ENCODE measurements at places on chromosomes 4 and X.
A peak's percentile ranks its signal among the peaks of the same experiment; 100 is the strongest.

GRCh38 chr4:114423582-114423981 is 175.0 kb upstream of the UGT8 start:
- DNase-seq, result no peak

GRCh38 chr4:175309041-175309440 is 390.9 kb downstream of the ADAM29 start:
- no peak for DNase-seq

DNA sequence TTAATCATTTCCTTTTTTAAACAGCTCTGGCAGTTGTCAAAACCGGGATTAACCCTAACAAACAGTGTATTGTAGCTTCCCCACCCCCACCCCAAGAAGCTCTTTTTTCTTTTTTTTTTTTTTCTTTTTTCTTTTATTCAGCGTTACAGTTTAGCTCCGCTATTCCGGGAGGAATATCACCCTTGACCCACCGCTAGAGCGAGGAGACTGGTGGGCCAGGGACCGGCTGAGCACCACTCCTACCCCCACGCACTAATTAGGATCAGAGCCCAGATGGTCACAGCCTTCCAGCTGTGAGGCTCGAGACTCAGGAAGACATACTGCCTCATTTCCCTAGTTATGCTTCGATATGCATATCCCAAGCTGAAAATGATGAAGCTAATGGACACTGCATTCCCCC is 2.0 kb downstream of the PARM1 start:
- DNase-seq, result no peak

- no peak for DNase-seq
These were observed 15.3 kb upstream of the HPRT1 start for GRCh38 chrX:134444681-134445080.

- DNase-seq, result no peak
These were observed 89.7 kb downstream of the ARHGAP10 start for GRCh38 chr4:147821555-147821954.

- DNase-seq, result peak; percentile 89
These were observed at the start of gene ARHGAP24 for GRCh38 chr4:85474818-85475630. ARHGAP24 (plus strand) TSS chr4:85475150.

GRCh38 chr4:71769434-71769833 is 14.4 kb downstream of the GC start:
- DNase-seq, result no peak

DNA sequence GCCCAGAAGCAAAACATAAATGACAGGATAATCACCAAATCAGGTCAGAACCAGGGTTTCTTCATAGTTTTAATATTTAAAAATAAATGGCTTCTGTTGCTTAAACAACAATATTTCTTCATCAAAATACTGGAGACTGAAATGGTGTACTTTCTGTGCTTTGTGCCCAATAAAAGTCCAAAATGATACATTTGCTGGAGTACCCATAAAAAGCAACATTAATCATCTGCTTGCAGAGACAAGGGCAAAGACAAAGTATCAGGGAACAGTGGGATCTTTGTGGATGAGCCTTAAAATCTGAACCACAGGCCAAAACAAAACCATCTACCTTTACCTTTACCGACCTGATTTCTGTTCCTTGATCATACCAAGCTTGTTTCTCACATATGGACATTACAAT is 683.9 kb upstream of the ATOH1 start:
- no peak for DNase-seq
